ENCODE measurements at places on chromosomes 11 and 22. TPM values are rescaled to one million over a fixed set of nuclear protein-coding genes. Genes with fewer than 3 reads are reported as not detected.

OR4D5 gene
- polyA plus RNA-seq, result not detected

SLCO2B1 gene
- 179 TPM for polyA plus RNA-seq

DNA sequence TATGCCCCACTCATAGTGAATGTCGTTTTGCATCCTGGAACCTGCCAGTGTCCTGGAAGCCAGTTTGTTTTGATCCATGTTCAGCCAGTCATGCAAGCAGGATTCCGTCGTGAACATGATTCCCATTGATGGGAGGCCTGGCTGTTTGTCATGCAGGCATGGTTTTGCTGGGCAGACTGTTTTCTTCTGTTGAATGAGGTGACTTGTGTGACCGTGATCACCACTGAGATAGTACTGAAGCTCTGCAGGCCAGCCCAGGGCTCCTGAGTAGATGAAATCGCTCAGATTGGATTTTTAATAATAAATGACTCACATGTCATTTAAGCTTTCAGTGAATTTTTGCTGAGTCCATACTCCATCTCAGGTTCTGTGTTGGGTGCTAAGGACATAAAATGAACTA lies 117.8 kb downstream of the PDE2A start:
- H3K27me3 ChIP-seq, result no peaks in the 10 kb centered on the region
- H3K27ac ChIP-seq, result no peak overlapping the region
- no peak overlapping the region for H3K4me3 ChIP-seq
- no peaks in the 10 kb centered on the region for H3K4me1 ChIP-seq
- DNase-seq, result no peak

DNA sequence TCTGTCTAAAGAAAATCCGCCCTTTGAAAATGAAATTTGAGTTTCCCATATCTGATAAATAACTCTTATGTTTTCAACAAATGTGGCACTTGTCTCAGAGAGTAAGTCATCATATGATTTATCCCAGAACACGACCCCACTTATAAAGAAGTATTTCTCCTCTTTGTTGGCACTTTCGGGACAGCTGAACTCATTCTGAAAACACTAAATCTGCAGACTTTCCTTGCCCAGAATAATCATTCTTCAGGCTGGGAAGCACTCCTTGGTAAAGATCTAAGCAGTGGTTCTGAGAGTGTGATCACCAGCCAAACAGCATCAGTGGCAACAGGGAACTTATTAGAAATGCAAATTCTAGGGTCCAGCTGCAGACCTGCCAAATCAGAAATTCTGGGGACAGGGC lies 532.2 kb upstream of the API5 start:
- no peak for DNase-seq
- no peaks in the 10 kb centered on the region for H3K36me3 ChIP-seq
- H3K4me3 ChIP-seq, result no peak overlapping the region
- H3K27me3 ChIP-seq, result no peaks in the 10 kb centered on the region

GRCh38 chr11:118746988-118747585 lies 43.9 kb downstream of the DDX6 start:
- H3K36me3 ChIP-seq, result peaks cover 4% of the 10 kb centered on the region
- H3K4me1 ChIP-seq, result peaks cover 40% of the 10 kb centered on the region
- H3K4me3 ChIP-seq, result no peak overlapping the region
- H3K27ac ChIP-seq, result no peak overlapping the region

GRCh38 chr11:76167590-76167989 lies 38.7 kb downstream of the WNT11 start:
- no peaks in the 10 kb centered on the region for H3K27me3 ChIP-seq
- H3K36me3 ChIP-seq, result no peaks in the 10 kb centered on the region
- no peak overlapping the region for H3K27ac ChIP-seq
- H3K4me3 ChIP-seq, result no peak overlapping the region
- no peaks in the 10 kb centered on the region for H3K4me1 ChIP-seq
- DNase-seq, result no peak
